Urothelium cell line (cell line): ENCODE measurements at places on chromosomes 2 and 18.

GRCh38 chr2:23456396-23456795 is 71.4 kb downstream of the KLHL29 start:
- DNase-seq: no peak

GRCh38 chr2:181243319-181243718 is 213.9 kb upstream of the ITGA4 start:
- no peak for DNase-seq

- no peak for DNase-seq
Observed at GRCh38 chr2:28219758-28220368, 172.8 kb upstream of the FOSL2 start.

DNA sequence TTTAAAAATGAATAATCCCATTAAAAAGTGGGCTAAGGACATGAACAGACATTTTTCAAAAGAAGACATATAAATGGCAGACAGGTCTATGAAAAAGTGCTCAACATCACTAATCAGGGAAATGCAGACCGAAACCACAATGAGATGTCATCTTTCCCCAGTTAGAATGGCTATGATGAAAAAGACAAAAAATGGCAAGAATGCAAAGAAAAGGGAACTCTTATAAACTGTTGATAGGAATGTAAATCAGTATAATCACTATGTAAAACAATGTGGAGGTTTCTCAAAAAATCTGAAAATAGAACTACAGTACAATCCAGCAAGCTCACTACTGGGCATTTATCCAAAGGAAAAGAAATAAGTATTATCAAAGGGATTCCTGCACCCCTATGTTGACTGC is 169.2 kb downstream of the METTL4 start:
- no peak for DNase-seq

DNA sequence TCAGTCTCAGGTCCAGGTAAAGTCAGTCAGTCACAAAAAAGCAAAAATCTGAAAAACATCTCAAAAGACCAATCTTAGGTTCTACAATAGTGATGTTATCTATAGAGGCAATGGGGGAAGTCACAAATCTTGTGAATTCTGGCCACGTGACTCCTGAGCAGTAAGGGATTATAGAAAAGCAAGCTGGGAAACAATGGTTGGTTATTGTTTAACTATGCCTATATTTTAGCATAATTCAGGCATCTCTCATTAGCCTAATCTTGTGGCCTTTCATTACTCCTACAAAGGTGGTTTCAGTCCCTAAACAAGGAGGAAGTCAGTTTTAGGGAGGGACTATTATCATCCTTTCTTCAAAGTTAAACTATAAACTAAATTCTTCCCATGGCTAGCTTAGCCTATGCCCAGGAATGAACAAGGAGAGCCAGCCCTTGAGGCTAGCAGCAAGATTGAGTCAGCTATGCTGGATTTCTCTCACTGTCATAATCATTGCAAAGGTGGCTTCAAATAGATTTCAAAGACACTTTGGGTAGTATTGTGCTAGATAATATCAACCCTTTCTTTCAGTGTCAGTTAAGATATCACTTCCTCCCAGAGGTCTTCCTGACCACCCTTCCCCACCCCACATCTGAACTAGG is 56.4 kb upstream of the ITGA6 start:
- DNase-seq: no peak

GRCh38 chr2:224155371-224155770 is 116.3 kb upstream of the SERPINE2 start:
- no peak for DNase-seq

DNA sequence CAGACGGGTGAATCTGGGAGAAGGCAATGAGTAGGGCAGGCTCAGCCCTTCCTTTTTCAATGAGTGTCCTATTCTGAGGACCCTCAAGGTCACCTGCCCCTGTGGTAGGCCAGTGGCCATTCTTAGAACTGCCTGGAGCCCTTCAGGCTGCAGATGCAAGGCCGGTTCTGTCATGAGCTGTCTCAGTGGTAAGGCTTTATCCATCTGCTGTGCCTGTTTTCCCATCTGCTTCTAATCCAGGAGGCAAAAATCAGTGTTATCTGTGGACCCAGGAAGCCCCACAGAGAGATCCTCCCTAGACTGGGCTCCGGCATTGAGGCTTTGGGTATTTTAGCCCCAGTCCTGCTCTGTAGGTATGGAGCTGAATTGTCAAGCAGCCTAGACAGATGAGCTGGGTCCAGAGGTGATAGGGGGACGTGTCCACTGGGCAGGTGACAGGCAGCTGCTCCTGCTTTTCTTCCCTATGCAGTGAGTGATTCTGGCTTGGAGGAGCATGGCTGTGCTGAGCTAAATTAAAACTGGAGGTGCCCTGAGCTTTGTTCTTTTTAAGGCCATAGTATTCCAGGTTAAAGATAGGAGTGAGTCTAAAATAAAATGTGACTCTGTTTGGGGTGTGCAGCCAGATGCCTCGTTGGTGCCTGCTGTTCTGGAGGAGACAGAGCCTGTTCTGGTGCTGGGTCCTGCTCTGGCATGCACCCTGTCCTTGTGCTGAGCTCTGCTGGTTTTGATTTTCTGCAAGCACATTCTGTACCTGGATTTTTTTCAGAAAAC is 92.5 kb downstream of the FHOD3 start:
- DNase-seq: no peak

GRCh38 chr18:60044290-60045006 is 144.7 kb downstream of the PMAIP1 start:
- peak; percentile 28 for DNase-seq

- DNase-seq: no peak
Observed at GRCh38 chr2:227860221-227860641, 11.2 kb upstream of the DAW1 start.

GRCh38 chr2:68994864-68995263 is 18.1 kb upstream of the ANTXR1 start:
- peak; percentile 84 for DNase-seq

DNA sequence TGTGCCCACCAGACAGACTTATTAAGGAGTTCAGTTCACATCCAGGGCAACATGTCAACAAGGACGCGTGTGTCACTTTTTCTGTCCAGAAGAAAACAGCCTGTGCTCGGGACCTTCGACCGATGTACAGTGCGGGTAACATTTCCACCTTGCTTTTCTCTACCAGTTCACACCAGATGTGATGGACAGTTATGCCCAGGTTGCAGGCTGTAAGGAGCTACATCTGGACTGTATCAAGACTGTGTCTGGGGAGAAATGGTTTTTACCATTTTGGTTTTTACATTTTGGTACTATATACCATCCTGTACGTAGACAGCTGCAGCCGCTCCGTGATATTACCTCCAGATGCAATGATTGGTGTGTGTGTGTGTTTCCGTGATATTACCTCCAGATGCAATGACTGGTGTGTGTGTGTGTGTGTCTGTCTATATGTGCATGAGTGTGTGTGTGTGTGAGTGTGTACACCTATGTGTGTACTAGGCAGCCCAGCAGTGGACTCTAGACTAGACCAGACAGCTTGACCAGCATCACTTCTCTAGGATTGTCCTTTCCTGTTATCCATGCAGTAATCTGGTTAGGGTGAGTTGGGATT is 118.0 kb downstream of the COL6A3 start:
- DNase-seq: no peak

- DNase-seq: no peak
Observed at GRCh38 chr2:238954841-238955591, 107.1 kb downstream of the TWIST2 start.

- no peak for DNase-seq
Observed at GRCh38 chr2:20976527-20976926, 67.3 kb downstream of the APOB start.

DNA sequence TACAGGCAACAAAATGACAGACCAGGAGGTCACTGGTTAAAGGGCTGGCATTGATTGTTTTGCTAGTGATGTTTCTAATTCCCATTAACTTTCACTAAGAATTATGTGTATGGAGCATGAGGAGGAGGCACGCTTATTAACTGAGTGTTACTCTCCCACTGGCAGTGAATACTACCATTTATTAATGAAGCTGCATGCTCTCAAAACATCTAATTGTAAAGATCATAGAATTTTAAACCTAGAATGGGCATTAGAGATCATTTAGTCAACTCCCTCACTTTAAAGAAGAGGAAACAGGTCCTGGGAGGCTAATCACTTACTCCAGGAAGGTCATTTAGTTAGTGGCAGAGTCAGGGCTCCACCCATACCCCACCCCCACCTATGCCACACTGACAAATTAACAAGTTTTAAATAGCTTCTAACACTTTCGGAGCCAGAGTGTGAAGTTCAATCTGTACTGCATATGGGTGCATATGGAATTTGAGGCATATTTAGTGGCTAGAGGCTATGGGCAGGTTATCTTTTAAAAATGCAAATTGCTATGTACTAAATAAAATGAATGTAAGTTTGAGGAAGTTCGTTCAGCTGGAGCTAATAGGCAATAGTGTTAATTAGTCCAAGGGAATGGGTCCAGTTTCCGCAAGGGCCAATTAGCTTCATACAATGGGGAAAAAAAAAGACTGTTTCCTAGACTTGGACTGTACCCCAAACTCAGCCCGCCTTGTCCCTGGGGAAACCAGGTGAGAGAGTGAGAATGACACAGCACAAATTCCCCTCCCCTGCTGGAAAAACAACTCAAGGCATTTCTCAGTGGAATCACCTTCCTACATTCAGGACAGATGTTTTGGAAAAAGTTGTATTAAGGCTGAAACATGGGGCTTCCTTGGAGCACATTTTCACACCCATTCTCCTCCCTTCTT is 178.8 kb downstream of the ICOS start:
- no peak for DNase-seq

DNA sequence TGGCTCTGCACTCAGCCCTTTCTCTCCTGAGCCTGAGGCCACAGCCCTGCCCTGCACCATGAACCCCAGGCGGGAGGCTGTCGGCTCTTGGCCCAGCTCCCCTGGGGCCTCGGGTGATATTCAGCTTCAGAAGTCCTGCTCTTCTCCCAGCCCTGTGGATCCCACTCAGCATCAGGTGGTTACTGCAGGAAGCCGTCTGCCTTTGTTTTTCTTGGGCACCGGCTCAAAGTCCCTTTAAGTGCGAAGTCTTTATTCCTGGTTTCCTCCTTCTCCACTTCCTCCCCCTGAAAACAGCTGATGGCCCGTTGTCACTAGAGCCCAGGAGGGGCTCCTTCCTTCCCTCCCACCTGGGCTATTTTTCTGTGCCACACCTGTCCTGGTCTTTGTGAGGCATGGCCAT is 161.5 kb upstream of the BCL2L11 start:
- DNase-seq: no peak

- no peak for DNase-seq
Observed at GRCh38 chr2:59314031-59314766, 1073.1 kb upstream of the FANCL start.

DNA sequence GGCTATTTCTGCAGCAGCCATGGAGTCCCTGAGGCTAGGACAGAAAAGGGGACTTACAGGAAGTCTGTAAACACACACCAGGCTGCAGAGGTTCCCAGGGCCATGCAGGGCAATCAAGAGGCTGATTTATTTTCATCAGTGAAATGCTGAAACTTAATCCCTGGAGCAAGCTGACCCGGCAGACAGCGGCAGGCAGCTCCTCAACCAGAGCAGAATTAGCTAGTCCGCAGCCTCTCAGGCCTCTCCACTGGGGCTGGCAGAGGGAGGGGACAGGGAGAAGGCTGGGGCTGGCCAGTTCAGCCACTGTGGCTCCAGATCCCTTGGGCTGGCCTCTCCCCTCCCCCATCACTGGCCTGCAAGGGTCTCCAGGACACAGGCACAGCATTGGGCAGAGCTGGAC is 136.3 kb downstream of the TNS1 start:
- DNase-seq: no peak

DNA sequence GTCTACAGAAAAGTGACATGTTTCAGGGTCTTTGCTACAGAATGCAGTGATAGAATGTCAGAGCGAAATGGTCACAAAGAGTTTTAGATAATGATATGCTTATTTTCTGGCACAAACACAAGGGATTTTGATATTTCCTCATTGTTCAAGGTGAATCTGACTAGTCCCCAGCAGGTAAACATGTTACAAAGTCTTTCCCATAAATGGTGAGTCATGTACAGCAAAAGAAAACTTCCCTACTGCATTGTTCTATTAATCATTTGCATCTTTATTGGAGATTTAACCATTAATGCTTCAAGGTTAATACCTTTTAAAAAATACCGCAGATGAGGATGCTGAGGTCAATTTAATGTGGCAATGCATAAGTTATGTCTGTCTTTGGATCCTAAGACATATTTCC is 19.1 kb upstream of the TRIB2 start:
- DNase-seq: no peak

DNA sequence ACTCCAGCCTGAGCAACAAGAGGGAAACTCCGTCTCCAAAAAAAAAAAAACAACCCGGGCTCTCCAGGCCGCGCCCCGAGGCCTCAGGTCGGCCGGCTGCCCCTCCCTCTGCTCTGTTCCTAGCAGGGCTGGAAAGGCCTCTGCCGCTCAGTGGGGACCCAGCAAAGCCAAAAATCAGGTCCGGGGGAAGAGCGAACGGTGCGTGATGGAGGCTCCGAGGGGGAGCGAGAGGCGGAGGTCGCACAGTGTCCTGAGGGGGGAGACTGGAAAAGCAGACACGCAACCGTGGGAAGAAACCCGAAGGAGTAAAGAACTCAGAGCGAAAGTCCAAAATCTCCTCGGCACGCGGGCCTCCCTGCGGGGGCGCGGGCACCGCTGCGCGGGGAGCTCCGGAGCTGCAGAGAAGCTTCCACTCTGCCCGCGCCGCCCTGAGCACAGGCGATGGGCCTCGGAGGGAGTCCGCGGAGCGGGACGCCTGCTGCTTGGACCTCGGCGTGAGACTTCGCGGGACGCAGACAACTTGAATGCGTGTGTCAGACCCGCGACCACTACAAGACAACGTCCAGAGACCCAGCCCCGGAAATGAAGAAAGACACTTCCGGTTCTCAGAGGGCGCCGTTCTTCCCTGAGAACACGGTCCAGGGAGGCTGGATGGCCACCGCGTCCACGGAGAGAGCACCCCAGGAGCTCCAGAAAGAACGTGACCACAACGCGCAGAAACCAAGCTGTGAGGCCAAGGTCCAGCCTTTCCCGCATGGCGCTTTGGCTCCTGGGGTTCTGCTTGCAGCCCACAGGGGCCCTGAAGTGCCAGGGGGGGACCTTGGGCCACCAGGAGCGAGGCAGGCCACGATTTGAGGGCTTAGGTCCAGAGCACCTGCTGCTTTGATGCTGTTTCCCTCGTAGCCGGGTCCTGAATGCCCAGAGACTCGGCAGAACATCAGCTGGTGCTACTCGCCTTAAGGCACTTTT is 219.8 kb downstream of the DPP10 start:
- peak; percentile 70 for DNase-seq

DNA sequence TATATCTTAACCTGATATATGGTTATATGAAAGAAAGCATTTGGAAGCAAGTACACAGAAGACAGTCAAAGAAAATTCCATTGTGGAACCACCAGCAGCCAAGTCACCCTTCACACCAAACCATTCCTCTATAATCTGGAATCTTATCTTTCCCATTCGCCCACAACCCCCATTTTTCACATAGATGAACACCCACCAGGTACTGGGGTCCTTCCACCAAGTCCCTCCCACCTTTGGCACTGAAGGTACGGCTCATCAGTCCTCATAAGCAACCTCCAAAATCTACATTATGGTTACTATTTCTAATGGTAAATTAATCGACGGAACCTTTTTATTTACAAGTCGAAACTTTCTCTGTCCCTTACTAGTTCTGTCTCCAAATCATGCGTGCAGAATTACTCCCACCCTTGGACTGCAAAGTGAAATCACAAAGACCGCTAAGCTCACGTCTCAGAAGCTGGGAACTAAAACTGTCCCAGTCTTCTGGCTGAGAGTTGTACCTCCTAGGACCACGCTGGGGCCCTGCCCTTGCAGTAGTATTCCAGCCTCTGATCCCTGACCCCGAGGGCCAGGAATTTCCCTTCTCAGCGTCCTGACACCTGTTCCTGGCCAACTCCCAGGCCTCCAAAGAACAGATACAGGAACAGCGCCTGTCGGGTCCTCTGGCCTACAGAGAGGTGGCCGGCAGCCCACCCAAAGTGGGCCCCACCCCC is 702 bp downstream of the OLA1 start:
- no peak for DNase-seq
